ENCODE measurements at places on chromosomes 12 and 14.

DNA sequence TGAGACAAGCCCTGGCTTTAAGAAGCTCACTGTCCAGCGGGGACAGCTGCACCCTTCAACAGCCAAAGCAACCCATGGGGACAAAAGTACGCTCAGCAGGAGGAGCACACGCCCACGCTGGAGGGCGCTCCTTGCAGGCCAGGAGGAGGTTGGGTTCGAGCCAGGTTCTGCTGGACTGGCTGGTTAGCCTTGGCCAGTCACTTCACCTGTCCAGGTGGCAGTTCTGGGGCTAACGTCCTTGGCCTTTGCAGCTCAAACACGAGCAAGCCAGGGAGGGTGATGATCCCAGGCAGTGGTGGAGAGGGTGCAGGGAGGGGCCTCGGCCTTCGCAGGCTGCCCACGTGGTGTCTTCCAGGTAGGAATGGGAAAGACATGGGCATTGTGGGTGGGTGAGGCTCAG is 13.1 kb downstream of the CHGA start:
- DNase-seq, result no peak
- no peak overlapping the region for H3K27ac ChIP-seq
- H3K4me3 ChIP-seq, result no peak overlapping the region
- H3K27me3 ChIP-seq, result no peaks in the 10 kb centered on the region
- H3K4me1 ChIP-seq, result no peaks in the 10 kb centered on the region

GRCh38 chr12:22738945-22739344 is 114.0 kb downstream of the ETNK1 start:
- H3K4me3 ChIP-seq, result no peak overlapping the region
- H3K27me3 ChIP-seq, result no peaks in the 10 kb centered on the region
- H3K27ac ChIP-seq, result no peak overlapping the region
- H3K36me3 ChIP-seq, result no peaks in the 10 kb centered on the region
- H3K4me1 ChIP-seq, result no peaks in the 10 kb centered on the region
- DNase-seq, result no peak

- H3K4me3 ChIP-seq, result no peak overlapping the region
- no peaks in the 10 kb centered on the region for H3K27me3 ChIP-seq
- H3K27ac ChIP-seq, result no peak overlapping the region
- DNase-seq, result no peak
Observed at GRCh38 chr14:103593577-103593976, 30.8 kb downstream of the COA8 start.

DNA sequence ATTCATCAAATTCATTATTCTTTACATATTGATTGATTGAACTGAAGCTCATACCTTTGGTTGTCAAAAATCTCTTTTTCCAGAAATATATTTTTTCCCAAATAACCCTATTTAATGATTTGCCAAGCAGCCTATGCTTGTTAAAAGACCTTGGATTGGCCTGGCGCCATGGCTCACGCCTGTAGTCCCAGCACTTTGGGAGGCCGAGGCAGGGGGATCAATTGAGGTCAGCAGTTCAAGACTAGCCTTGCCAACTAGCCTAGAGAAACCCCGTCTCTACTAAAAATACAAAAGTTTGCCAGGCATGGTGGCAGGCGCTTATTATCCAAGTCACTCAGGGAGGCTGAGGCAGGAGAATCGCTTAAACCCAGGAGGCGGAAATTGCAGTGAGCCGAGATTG is 165.1 kb upstream of the MGAT4C start:
- no peaks in the 10 kb centered on the region for H3K4me1 ChIP-seq
- no peaks in the 10 kb centered on the region for H3K36me3 ChIP-seq
- no peak overlapping the region for H3K27ac ChIP-seq

DNA sequence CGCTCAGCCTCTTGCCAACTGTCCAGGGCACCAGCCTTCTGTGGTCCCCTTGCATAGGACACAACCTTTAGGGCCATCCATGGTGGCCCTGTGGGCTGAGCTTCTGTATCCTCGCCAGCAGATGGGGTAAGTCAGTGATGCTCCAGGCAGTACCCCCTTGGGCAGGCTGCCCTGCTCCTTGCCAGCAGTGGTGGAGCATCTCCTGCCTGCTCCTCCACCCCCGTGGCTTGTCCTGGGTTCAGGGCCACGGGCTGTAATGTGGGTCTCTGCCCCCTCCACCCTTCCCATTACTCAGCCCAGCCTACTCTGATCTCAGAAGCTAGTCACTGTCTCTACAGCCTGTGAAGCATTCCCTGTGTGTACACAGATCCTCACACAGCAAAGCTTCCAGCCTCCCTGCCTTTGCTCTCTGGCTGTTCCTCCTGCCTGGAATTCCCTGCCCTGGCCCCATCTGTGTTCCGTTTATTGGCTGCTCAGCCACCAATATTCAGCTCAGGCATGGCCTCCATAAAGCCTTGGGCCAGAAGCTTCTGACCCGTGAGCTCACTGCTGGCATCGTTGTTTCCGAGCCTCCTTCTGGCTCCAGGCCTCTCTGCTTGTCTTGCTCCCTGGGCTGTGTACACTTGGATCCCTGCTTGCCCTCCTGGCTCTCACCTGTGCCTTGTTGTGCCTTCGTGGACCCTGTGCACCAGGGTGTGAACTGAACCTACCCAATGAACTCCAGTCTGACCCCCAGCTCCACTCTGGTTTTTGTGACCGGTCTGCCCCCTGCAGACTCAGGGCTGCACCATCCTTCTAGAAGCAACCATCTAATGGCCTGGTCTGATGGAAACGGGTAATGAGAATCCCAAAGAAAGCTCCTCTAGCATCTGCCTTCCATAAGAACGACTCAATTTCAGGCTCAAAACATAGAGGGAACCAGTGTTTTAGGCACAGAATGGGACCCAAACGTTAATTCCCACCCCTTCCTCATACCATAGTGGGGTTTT is 177.0 kb upstream of the PRMT8 start:
- H3K36me3 ChIP-seq, result no peaks in the 10 kb centered on the region
- peak; percentile 13 for DNase-seq
- no peaks in the 10 kb centered on the region for H3K27me3 ChIP-seq
- no peak overlapping the region for H3K27ac ChIP-seq
- H3K4me1 ChIP-seq, result no peaks in the 10 kb centered on the region

DNA sequence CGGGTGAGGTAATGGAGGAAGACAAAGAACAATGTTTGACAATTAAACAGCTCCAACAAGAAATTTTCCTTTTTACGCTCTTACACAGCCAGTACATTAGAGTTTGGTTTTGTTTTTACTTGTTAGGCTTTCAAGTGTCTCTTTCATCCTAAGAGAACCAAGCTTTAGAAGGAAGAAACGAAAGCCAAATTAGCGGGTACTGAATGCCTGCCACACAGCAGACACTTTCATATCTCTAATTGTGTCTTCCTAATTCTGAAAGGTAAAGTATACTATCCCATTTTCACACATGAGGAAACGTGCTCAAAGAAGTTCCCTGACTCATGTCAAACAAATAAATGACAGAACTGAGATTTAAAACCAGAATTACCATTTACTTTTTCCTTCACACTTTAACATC is 65.0 kb downstream of the CDK17 start:
- H3K4me3 ChIP-seq, result no peak overlapping the region
- H3K4me1 ChIP-seq, result peaks cover 4% of the 10 kb centered on the region
- DNase-seq, result no peak
- no peaks in the 10 kb centered on the region for H3K36me3 ChIP-seq
- H3K27me3 ChIP-seq, result no peaks in the 10 kb centered on the region
- no peak overlapping the region for H3K27ac ChIP-seq

DNA sequence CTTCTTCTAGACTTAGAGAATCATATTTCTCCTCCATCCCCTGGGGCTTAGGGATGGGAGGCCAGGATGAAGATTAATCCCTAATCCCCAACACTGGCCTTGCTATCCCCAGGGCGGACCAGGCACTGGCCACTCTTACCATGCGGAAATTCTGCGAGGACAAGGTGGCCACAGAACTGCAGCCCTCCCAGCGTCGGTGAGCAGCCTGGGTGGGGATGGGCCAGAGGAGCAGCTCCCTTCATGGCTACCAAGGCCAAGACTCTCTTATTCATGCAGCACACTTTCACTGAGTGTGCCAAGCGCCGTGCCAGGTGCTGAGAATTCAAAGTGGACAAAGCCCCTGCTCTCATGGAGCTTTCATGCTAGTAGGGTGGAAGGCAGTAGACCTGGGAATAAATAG is 7.0 kb downstream of the TNS2 start:
- peaks cover 3% of the 10 kb centered on the region for H3K4me1 ChIP-seq
- H3K36me3 ChIP-seq, result peaks cover 76% of the 10 kb centered on the region
- no peak overlapping the region for H3K27ac ChIP-seq
- DNase-seq, result no peak

- DNase-seq, result no peak
- H3K27me3 ChIP-seq, result no peaks in the 10 kb centered on the region
- no peaks in the 10 kb centered on the region for H3K4me1 ChIP-seq
- no peaks in the 10 kb centered on the region for H3K36me3 ChIP-seq
Observed at GRCh38 chr14:105993814-105994213, 467.4 kb downstream of the TMEM121 start.

- DNase-seq, result no peak
- H3K4me3 ChIP-seq, result no peak overlapping the region
- peak overlapping the region; percentile 2 for H3K27ac ChIP-seq
- peaks cover 5% of the 10 kb centered on the region for H3K36me3 ChIP-seq
Observed at GRCh38 chr14:103115845-103116572, 7.3 kb upstream of the TNFAIP2 start.

GRCh38 chr12:43009846-43010240 is 420.3 kb upstream of the PRICKLE1 start:
- no peaks in the 10 kb centered on the region for H3K4me1 ChIP-seq
- no peak overlapping the region for H3K27ac ChIP-seq
- H3K4me3 ChIP-seq, result no peak overlapping the region
- no peaks in the 10 kb centered on the region for H3K36me3 ChIP-seq
- no peaks in the 10 kb centered on the region for H3K27me3 ChIP-seq

- H3K4me3 ChIP-seq, result no peak overlapping the region
- H3K36me3 ChIP-seq, result no peaks in the 10 kb centered on the region
- no peak overlapping the region for H3K27ac ChIP-seq
- H3K4me1 ChIP-seq, result no peaks in the 10 kb centered on the region
- no peak for DNase-seq
- H3K27me3 ChIP-seq, result no peaks in the 10 kb centered on the region
Observed at GRCh38 chr14:91925727-91926121, 21.8 kb downstream of the FBLN5 start.

All from small intestine (tissue), 16 donors.